ENCODE measurements at places on chromosomes 7 and 10.

DNA sequence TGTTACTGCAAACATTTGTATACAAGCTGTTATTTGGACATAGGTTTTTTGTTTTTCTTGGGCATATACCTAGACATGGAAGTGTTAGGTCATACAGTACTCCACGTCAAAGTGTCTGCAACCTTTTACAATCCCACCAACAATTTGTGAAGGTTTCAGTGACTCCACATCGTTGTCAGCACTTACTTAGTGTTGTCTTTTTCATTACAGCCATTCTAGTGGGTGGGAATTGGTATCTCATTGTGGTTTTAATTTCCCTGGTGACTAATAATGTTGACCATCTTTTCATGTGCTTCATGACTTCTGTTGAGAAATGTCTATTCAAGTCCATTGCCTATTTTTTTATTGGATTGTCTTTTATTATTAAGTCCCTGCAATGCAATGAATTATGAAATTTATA is 95.0 kb downstream of the UBE3C start:
- DNase-seq, result no peak

DNA sequence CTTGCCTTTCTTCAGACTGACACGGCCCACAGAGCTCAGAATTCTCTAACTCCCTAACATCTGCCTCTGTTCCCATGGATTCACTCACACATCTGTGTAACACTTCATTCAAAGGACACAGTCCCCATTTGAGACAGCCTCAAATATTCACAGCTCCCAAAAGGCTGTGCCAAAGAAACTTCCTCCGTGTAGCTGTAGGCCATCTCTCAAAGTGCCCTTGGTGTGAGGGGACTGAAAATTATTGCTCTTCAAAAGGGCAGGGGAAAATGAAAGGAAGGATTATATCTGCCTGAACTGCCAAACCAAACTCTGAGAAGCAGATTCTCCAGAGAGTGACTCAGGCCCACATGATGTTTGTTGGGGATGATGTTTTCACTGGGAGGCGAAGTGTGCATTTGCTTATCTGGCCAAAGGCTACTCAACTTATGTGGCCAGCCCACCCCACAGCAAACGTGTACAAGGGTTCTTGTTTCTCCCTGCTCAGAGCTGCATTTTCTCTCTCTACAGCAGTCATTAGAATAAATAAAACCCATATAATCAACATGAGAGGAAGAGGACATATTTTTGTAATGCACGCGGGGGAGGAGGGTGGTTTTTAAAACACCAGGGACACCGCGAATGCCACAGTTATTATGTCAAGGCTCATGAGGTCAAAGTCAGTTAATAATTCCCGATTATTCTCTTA is 302.4 kb upstream of the NFE2L3 start:
- no peak for DNase-seq

- DNase-seq, result peak; percentile 65
Measured at GRCh38 chr7:128425850-128426249, 16.1 kb upstream of the IMPDH1 start.

DNA sequence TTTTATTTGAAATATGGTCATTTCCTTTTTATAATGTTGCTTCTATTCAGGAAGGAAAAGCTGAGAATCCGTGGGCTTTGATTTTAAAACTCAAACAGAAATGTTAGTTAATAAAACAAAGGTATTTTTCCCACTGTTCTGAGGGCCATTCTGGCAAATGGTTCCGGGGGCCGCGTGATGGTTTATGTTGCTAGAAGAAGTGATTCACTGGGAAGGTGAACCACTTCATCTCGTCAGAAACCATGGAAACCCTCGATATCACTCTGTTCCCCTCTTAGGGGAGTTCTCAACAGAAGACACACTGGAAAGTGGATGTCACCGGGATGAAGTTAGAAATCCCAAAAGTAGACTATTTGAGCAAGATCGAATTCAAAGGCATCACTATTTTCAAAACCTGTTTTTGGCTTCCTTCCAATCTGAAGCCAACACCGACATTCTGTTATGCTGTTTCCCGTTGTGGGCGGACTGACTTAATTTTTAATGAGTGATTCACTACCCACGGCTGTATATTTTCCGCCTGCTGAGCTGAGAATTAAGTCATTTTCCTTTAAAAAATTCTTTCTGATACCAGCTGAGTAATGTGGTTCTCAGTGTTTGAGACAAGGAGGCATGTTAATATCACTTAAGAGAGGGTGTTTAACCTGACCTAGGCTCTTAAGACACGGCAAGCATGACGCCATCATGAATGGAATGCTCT is 84.1 kb downstream of the PTPRE start:
- DNase-seq, result peak; percentile 29

GRCh38 chr10:133257489-133258065 is 19.1 kb downstream of the ADAM8 start:
- DNase-seq, result no peak

GRCh38 chr10:128932071-128932820 is 534.8 kb upstream of the MGMT start:
- DNase-seq, result no peak

DNA sequence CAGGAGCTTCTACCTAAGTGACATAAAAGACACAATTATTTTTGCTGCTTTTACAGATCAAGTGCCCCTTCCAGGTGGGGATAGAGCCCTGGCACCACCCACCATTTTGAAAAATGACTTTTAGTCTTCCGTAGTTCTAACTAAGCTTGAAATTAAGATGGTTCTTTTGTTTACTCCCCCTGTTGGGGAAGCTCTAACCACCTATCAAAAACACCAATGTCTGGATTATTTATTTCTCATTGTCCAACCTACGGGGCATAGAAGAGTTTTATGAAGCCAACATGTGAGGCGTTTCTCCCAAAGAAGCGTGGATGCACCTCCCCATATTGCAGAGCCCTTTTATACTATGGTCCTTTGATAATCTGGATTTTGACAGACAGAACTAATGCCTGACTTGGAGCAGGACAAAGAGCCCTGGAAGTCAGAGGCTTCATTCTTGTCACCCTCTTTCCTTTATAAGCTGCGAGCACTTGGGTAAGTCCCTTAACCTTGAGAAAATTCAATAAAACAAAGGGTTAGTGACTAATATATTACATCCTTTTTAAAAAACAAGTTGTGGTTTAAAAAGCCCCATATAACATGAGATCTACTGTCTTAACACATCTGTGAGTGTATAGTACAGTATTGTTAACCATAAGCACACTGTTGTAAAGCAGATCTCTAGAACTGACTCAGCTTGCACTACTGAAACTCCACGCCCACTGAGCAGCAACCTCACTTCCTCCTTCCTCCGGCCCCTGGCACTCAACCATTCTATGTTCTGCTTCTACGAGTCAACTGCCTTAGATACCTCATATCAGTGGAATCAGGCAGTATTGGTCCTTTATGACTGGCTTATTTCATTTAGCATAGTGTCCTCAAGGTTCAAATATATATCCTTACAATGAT is 67.5 kb downstream of the ATXN7L1 start:
- DNase-seq, result peak; percentile 74

DNA sequence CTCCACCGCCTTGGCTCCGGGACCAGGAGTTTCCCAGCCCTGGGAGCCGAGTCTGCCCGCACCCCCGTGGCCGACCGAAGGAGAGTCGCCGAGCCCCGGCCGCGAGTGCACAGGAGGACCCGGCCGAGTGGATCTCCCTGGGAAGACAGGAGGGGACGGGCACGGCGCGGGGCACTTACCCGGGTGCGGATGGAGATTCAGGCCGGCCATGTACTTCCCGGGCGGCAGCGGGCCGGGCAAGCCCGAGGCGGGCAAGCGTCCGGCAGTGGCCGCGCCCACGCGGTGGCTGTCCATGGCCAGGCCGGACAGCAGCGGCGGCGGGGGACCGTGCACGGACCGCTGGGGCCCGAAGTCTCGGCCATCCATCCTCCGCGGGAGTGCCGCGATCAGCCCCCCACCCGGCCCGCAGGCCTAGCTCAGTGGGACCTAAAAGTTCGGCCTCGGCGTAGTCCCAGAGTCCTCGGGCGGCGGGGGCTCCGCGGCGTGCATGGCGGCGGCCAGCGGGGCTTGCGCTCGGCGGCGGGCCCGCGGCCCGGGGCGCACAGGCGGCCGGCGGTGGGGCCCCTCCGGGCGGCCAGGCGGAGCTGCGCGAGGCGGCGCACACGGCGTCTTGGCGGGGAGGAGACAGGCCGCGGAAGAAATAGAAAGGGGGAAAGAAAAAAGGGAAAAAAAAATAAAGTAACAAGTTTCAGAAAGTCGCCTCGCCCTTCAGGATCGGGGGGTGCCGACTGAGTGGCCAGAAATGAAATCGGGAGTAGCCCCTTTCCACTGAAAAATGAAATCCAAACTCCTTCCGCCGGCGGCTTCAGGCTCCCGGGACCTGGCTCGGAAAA is 2.5 kb downstream of the TNRC18 start:
- DNase-seq, result no peak

DNA sequence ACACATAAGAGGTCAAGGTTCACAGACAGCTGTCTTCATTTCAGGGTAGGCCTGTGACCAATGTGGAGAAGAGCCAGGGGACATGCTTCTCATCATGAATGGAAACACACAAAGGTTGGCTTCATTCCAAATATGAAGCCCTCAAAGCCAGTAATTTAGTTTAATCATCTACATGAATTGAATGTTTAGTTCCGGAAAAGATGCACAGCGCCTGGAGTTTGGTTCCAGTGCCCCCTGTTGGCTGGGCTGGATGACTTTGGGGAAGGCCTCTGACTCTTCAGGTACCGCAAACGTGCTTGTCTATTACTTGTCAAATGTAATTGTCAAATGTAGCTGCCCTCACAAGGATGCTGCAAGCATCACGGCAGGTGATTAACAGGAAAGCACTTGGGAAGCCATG is 130.7 kb downstream of the ADRA2A start:
- DNase-seq, result no peak

GRCh38 chr10:22454634-22455033 is 109.3 kb downstream of the SPAG6 start:
- no peak for DNase-seq

GRCh38 chr7:2228921-2229320 is 3.8 kb downstream of the MAD1L1 start:
- no peak for DNase-seq

GRCh38 chr10:34104829-34105572 is 710.1 kb downstream of the PARD3 start:
- no peak for DNase-seq

DNA sequence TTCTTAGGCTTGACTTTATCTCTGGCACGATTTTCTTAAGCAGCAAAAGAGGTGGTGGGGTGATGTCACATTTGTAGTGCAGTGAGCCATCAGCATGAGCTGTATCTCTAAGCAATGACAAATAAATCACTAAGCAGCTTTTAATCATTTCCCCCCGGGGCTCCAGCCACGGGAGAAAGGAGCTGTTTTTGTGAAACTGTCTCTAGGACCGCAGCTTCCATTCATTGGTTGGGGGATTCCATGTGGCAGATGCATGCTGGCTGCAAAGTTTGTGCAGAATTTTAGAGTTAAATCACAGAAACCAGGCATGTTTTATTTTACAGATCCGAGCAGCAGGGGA is 464 bp downstream of the KIAA1217 start:
- no peak for DNase-seq

DNA sequence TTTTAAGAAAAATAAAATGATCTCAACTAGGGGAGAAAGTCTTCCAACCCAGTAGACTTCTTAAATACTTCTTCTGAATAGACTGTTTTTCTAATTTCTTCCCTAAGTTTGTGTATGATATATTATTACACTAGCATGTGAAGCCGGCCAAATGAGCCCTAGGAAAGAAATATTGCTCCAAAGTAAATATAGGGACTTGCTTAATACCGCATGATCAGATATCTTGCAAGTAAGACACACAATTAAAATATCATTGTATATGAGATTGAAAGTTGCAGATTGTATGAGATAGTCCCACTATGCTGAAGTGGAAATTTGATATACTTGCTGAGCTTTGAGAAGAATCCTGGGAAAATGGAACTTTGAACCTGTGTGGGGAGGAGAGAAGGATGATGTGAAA is 225.7 kb downstream of the BAMBI start:
- no peak for DNase-seq

GRCh38 chr7:18416988-18417387 is 78.6 kb upstream of the HDAC9 start:
- DNase-seq, result no peak

- DNase-seq, result no peak
Measured at GRCh38 chr7:17150018-17150417, 148.4 kb upstream of the AHR start.

- DNase-seq, result no peak
Measured at GRCh38 chr7:94877731-94878670, 29.4 kb upstream of the PPP1R9A start.

DNA sequence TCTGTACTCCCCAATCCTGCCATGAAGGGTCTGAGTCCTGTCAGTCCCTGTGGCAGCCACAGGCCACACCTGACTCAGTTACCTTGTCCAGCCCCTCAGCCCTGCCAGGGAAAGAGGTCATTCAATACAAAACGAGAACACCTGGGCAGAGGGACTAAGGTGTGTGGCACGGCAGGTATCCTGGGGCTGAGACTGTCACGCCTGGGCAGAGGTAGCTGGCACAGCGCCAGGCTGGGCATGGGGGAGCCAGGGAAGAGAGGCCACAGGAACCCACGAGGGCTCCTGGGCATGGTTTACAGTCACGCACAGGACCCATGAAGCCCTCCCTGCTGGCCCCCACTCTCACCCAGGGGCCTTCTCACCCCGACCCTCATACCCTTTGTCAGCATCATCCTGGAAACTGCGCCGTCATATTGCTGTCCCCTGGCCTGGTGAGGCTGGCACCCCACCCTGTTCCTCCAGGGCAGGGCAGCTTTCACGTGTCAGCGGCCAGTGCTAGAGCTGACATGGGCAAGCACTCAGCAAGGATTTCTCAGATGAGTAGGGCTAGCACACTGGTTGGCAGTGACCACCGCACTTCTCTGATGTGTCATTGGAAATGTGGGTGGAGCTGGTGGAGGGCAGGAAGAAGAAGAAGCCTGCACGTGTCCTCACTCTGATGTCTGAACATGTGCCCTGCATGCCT is 42.7 kb downstream of the LRRC18 start:
- no peak for DNase-seq

DNA sequence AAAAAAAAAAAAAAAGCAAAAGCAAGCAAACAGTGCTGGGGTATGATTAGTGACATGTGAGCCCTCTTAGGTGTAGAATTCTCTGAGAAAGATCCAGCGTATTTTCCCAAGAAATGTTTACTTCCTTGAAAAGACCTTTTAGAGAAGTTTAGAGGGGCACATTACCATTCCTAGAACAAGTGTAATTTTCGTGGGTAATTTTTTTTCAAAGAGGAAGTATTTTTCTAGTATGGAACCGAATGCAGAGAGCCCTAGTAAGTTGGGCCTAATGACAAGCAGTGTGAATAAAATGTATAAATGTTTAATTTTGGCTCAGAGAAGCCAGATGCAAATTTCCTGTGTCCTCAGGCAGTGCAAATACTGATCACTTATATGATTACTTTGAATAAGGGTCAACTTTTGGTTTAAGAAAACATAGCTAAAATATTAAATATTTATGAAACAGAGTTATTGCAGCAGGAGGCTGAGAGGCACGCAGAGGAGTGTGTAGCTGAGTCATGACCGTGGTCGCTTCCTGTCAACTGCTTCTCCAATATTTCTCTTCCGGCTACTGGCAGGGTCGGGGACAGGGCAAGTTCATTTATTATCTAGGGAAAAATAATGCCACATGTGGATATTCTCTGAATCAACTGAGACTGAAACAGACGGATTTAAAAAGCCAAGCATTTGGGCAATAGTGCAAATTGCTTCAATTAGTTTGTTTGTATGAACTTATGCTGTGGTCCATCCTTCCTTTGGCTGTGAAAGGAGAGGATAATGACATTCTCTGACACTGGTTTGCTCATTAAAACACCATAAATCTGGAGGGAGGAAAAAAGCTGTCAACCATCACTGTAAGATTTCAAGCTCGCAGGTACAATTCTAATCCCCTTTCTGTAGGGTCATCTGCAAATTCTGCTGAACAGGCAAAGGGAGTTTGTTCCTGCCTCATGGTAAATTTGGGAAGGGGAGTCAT is 495.2 kb downstream of the GLRX3 start:
- no peak for DNase-seq

Measured in activated T-helper 9 cell treated with anti-CD3 and anti-CD28 coated beads, Interleukin-2, amount 50 U/mL, for 16 hours (primary cell).